ENCODE measurements at places on chromosomes 4 and X. TPM values are rescaled to one million over a fixed set of nuclear protein-coding genes. Genes with fewer than 3 reads are reported as not detected.
A peak's percentile ranks its signal among the peaks of the same experiment; 100 is the strongest.

DNA sequence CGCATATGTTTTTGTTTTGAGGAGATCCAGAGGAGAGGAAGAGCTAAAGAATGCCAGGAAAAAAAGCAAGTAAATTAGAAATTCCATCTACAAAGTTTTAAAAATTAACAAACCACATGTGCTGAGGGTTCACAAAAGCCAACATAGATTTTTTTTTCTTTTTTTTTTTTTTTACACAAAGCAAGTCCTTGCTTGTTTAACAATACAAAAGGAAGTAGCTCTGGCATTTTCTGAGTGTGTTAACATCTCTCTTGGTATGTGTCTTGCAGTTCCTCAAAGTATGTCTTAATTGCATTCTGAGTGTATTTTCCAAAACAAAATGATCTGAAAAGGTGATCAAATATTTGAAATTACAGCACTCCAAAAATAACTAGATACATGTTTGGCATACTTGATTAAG lies 1682.7 kb upstream of the AGA start:
- DNase-seq: no peak

Gene TMEM35A
- total RNA-seq: 0.18 TPM

Gene MAOA
- 74.7 TPM for total RNA-seq

- no peak for DNase-seq
These were observed 38.1 kb upstream of the CXCL13 start for GRCh38 chr4:77567549-77567948.

Gene STPG2
- total RNA-seq: 0.45 TPM

Gene USP27X
- 1.9 TPM for total RNA-seq

Gene PABPC1L2B
- total RNA-seq: not detected

Gene KIT
- total RNA-seq: 4.7 TPM

Gene ZNF157
- total RNA-seq: not detected

- DNase-seq: no peak
These were observed 186.1 kb downstream of the ENOX2 start for GRCh38 chrX:130716781-130717413.

GRCh38 chr4:175330236-175330635 lies 412.1 kb downstream of the ADAM29 start:
- DNase-seq: no peak

- DNase-seq: no peak
These were observed 98.3 kb downstream of the DCLK2 start for GRCh38 chr4:150176547-150176946.

- no peak for DNase-seq
These were observed 599.1 kb upstream of the GRIA3 start for GRCh38 chrX:122584981-122585380.

GRCh38 chr4:31328932-31329331 lies 608.8 kb downstream of the PCDH7 start:
- DNase-seq: no peak

GRCh38 chr4:55545641-55546505 lies 836 bp downstream of the CLOCK start:
- peak; percentile 86 for DNase-seq

- no peak for DNase-seq
These were observed 176.2 kb upstream of the TACR3 start for GRCh38 chr4:103895876-103896465.

GRCh38 chr4:128571747-128572146 lies 237.8 kb upstream of the JADE1 start:
- DNase-seq: peak; percentile 33

- DNase-seq: no peak
These were observed 122.4 kb upstream of the NAP1L5 start for GRCh38 chr4:88819818-88820697.

- DNase-seq: no peak
These were observed 1017.2 kb downstream of the PCDH7 start for GRCh38 chr4:31737419-31737818.

DNA sequence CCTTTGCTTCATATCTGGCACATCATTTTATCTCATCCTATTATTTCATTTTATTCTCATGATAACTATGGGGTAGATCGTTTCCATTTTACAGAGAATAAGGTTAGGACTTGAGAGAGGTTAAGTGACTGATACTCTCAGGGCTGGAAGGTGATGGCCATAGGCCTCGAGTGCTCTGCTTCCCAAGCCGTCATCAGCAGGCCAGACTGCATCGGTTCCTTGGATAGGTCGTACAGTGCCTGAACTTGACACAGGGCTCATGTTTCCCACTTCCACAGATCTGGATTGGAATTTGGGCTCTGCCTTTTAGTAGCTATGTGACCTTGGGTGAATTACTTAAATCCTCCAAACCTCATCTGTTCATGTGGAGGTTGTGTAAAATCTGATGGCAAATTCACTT lies 81.4 kb downstream of the TMEM131L start:
- DNase-seq: no peak

- no peak for DNase-seq
These were observed 133.4 kb upstream of the MSX1 start for GRCh38 chr4:4726051-4726450.

- no peak for DNase-seq
These were observed 62.9 kb downstream of the TMEM165 start for GRCh38 chr4:55458611-55459010.

DNA sequence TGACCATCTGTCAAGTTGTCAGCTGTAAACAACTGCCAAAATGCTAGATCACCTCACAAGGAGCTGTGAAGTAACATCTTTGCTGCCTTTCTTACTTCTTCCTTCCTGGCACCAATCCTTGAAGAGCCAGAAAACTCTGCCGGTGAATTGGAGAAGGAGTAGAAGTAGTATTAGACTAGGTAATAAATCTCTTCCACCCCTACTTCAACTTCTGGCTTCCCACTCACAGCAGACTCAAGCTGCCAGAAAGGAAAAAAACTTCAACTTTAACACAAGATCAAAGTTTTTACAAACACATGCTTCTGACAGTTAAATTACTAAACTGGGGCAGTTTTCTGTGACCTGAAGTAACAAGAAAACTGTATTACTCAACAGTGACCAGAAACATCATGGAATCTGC lies 164.7 kb upstream of the SLC7A11 start:
- DNase-seq: no peak

Gene ITGB1BP2
- 85.6 TPM for total RNA-seq

Gene NPNT
- 2.6 TPM for total RNA-seq

DNA sequence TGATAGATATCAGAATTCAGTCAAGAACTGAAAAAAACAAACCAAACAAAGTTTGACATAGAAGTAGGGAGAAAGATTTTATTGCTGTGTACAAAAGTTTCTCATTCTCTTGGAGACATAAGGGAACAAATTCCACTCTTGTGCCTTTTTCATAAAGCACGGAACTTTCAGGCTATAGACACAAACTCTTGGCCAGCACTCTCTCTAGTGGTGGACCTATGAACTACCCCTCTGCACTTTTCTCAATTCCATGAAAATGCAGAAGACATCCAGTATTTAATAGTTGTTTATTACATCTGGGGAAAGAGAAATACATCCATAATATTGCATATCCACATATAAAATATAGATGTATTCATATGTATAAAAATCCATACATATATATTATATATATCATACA lies 291.6 kb upstream of the HS3ST1 start:
- DNase-seq: peak; percentile 7

- no peak for DNase-seq
These were observed 146.5 kb upstream of the PCDH18 start for GRCh38 chr4:137678796-137679195.

GRCh38 chr4:38011511-38012162 lies 51.4 kb downstream of the PTTG2 start:
- no peak for DNase-seq

Gene MAP7D2
- total RNA-seq: 0.37 TPM

DNA sequence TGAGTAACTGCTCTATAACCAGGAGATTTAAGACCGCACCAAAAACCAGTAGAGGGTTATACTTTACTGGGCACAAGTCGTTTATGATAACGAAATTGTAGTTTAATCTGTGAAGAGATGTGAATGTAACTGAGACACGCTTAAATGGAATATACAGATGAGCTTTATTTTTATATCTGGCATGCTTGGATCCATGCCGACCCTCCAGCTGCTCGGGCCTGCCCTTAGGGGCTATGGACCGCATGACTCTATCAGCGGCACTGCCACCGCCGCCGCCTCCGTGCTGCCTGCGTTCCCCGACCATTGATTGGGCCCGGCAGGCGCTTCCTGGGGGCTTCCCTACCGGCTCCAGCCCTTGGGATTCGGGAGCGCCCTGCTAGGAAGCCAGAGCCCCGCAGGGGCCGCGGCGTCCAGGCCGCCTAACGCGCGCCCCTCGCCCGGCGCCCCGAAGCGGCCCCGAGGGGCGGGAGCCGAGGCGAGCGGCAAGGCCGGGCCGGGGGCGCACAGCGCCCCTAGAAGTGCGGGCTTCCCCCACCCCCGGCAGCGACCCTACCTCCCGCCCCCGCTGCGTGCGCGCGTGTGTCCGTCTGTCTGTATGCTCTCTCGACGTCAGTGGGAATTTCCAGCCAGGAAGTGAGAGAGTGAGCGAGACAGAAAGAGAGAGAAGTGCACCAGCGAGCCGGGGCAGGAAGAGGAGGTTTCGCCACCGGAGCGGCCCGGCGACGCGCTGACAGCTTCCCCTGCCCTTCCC lies at the start of gene NFKB1:
Gene NFKB1 (plus strand): TSS at position 664 of the 751 bp plus-strand sequence. CDS start 24,160 bp downstream, outside the sequence.
- peak; percentile 66 for DNase-seq

GRCh38 chrX:133983974-133984845 lies 1.2 kb downstream of the GPC3 start:
- DNase-seq: no peak

- no peak for DNase-seq
These were observed 104.7 kb downstream of the RASL11B start for GRCh38 chr4:52966781-52967180.

DNA sequence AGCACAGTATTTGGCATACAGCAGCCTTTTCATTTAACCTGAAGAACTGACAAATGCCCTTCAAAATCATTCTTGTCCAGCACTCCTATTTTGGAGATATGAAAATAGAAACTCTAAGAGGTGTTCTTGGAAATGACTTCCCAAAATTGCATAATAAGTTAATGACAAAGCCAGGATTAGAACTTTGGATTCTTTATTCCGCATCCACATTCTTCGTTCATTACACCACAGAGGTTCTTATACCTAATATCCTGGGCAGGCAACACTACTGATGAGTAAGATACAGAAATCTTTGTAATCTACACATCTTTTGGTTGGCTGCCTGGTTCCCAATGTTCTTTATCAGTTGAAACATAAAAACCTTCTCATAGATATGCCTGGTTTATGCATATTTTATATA lies 5.9 kb downstream of the COL25A1 start:
- DNase-seq: no peak

GRCh38 chr4:76354517-76355473 lies 48.3 kb downstream of the STBD1 start:
- DNase-seq: no peak

Gene TCP11X2
- not detected for total RNA-seq

Gene SPP1
- 26.2 TPM for total RNA-seq

DNA sequence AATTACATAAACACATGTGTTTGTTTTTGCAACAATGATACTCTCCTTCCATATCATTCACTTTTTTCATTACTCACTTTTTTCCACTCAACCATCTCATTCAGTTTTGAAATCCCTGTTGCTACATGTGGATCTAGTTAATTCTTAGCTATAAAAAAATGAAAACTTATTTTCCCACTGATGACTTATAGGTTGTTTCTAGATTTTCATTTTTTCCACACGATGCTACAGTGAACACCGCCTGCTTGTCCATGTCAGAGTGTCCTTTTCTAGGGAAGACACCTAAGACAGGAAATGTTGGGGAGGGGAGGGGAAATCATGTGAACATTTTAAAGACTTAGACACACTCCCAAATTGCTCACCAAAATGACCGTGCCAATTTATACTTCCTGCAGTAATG lies 70.2 kb downstream of the SUPT20HL2 start:
- no peak for DNase-seq

DNA sequence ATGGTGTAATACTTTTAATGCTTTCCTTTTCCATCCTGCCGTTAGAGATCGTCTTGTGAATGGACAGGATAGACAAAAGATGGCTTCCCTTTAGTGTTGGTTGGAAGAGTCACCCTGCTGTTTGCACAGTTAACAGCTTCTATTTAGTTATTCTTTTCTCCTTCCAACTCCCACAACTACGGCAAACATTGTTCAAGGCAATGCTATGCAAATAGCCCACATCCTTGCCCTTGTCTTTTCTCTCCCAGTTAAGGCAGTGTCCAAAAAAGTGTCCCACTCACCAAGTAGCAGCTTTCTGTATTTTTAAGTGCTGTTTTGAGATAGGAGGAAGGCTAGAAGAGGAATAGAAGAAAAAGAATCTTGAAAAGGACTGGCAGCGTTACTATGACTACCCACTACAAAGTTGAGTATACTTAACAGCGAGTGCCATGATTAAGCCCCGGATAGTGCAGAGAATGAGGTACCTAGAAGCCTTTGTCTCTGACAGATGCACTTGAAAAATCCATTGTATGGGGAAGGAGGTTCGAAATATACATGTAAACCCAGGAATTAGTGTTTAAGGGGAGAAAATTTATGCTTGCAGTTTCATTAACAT lies 12.1 kb upstream of the RUFY3 start:
- no peak for DNase-seq

- DNase-seq: no peak
These were observed 58.9 kb downstream of the NAF1 start for GRCh38 chr4:163107754-163108153.

- no peak for DNase-seq
These were observed 308.2 kb downstream of the KLHL13 start for GRCh38 chrX:117808426-117808825.

GRCh38 chr4:8898419-8898818 lies 26.8 kb upstream of the HMX1 start:
- no peak for DNase-seq

- DNase-seq: peak; percentile 96
These were observed 1.8 kb upstream of the EOLA2 start for GRCh38 chrX:149939905-149940673.

- peak; percentile 5 for DNase-seq
These were observed 41.3 kb upstream of the GPC3 start for GRCh38 chrX:134026565-134027311.

GRCh38 chr4:8439168-8439567 lies 1.4 kb downstream of the ACOX3 start:
- DNase-seq: no peak

GRCh38 chrX:46922611-46923010 lies 10.4 kb downstream of the JADE3 start:
- no peak for DNase-seq

DNA sequence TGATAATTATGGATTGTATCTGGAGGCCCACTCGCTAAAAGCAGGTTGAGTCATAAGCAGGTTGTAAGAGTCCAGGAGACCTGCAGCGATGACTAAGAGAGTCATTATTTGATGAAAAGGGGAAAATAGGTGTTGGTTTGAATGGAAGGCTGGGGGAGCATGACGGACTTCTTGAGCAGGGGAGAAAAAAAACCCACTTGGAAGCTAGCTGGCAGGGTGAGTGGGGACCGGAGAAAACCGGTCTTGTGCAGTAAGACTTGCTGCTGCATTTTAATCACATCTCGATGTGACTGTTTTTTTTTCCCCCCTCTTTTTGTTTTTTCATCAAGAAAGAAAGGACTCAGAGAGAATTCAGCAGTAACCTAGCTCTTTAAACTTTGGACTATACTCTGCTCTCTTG lies 90.0 kb downstream of the IGSF1 start:
- DNase-seq: no peak

Gene F9
- total RNA-seq: not detected

GRCh38 chr4:143025081-143025704 lies 159.5 kb upstream of the USP38 start:
- no peak for DNase-seq

Gene MAGEC1
- not detected for total RNA-seq
